ENCODE measurements at places on chromosomes 2 and 18.

DNA sequence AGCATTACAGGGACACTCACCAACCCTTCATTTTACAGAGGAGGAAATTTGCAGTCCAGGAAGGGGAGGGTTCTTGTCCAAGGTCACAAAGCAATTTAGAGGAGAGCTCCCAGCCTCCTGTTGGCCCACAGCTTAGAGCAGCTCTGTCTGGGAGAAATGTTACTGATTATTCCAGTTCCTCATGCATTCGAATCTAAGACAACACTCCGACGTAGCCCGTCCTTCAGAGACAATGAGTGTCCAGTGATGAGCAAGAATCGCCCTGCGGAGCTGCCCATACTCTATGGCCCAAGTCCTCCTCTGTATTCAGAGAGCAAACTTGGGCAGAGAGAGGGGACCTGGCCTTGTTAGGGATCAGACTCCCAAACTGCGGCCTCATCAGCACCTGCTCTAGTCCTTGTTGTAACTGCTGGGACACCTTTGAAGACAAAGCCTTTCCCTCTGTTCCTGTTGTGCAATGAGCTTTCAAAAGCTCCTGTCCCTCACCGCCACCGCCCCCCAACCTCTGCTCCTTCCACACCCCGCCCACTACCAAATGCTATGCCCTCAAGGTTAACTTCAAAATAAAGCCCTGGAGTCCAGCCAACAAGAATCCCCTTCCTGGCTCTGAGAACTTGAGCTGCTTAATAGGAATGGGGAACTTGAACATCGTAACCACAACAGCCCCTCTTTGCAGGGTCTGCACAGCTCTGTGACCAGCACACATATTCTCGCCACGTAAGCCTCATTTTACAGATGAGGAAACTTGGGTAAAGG lies 234.8 kb upstream of the SMAD2 start:
- DNase-seq, result no peak

DNA sequence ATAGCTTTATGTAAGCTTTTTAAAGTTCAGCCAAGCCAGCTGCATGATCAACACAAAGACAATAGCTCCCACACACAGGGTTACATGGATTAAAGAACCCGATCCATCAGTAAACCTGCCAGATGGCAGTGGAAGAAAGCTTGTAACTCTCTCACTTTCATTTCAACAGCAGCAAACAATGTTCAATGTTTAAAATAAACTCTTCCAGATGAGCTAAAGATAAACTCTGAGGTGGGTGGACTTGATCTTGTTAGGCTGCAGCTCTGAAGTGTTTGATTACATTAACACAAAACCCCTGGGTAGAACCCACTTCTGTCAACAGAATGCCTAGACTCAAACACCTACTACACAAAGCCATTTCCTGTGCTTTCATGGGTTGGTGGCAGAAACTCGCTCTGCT lies 13.9 kb downstream of the RDH14 start:
- DNase-seq, result no peak

- no peak for DNase-seq
These were observed 55.9 kb downstream of the ZFP36L2 start for GRCh38 chr2:43170405-43171105.

DNA sequence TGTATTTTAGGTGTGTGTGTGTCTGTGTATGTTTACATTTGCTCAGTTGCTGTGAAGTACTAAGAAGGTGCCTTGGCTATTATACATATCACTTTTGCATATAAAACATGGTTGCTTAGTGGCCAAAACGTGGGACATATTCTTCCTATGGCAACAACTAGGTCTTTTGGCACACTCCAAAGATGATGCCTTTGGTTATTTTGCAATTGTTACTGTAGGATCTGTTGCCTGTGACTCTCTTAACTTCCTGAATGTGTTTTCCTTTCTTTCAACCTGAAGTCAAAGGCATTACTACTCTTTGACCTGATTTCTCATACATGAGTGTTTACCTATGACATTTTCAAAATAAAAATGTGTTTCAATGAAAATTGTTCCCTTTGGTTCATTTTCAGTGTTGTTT lies 160.5 kb downstream of the UBE2E3 start:
- DNase-seq, result no peak

DNA sequence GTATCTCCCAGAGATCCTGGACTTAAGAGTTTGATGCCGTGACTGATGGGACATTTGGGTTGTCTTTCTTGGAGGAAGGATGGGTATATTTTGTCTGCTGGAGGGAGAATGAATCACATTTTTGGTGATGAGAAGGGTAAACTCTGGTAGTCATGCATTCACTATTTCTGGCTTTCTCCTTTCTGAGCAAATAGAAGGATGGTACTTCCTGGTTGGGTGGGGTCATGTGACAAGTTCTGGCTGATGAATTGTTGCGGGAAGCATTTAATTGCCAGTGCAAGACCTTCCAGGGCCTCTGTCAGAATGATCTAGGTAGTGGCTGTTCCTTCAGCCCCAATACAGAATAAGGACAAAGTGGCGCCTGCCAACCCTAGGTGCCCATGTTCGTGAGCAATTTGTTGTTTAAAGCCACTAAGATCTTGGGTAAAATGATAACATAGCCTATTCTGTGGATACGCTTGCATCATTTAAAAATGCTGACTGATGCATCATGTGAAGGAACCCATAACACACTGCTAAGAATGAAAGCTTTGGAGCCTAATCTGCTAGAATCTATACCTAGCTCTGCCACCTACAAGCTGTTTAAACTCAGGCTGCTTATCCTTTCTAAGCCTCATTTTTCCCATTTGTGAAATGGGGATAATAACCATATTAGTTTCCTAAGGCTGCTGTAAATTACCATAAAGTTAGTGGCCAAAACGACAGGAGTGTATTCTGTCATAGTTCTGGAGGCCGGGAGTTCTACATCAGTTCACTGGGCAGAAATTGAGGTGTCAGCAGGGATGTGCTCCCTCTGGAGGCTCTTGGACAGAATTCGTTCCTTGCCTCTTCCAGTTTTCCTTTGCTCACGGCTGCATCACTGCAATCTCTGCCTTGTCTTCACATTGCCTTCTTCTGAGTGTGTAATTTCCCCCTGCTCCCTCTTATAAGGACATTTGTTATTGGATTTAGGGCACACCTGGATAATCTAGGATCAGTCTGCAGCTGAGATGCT lies 281.3 kb downstream of the AGPS start:
- DNase-seq, result no peak

- no peak for DNase-seq
These were observed 249.6 kb upstream of the ACVR2A start for GRCh38 chr2:147595200-147595599.
